Hematopoietic multipotent progenitor cell treated with erythropoietin and hydrocortisone succinate and interleukin-3 and kit ligand, for 6 days (in vitro differentiated cells): ENCODE measurements at places on chromosomes 7 and 10.
A peak's percentile ranks its signal among the peaks of the same experiment; 100 is the strongest.

DNA sequence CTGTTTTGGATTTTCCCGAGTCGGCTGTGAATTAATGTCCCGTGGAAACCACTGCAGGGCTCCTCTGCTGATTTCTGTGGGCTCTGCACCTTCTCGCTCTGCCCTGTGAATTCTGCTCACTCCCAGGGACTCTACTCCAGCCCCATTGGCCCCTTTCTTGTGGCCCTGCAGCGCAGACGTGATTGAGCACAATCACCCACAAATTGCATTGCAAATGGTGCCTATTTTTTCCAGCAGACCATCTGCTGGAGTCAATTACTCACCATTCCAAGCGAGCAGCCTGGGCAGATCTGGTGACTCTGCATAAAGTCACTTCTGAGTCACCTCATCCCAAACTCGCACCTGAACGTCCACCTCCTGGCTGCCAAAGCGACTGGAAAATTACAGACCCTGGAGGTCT is 235.8 kb downstream of the PAXIP1 start:
- no peak for DNase-seq

GRCh38 chr7:2478399-2478785 is 2.2 kb upstream of the GRIFIN start:
- DNase-seq: peak; percentile 54

- DNase-seq: no peak
Measured at GRCh38 chr7:31006857-31007256, 43.1 kb downstream of the GHRHR start.

DNA sequence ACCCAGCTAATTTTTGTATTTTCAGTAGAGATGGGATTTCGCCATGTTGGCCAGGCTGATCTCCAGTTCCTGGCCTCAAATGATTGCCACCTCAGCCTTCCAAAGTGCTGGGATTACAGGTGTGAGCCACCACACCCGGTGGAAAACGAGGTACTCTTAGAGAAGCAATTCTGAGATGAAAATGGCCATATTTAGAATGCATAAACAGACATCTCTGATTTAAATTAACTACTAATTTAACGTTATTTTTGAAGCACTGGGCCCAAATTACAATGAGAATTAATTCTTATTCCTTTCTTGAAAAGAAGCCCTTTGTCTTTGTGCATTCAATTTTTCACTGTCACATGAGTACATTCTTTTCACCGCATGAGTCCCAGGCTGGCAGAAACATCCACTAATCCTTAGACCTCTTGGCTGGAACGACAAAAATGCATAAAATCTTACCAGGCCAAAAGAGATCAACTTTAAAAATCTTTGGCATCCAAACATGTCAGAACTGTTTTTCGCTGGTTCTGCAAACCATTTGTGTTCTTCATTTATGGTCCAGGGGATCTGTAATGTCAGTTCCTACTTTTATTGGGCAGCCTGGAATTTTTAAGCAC is 60.1 kb upstream of the CAPZA2 start:
- no peak for DNase-seq

- no peak for DNase-seq
Measured at GRCh38 chr10:51251110-51251509, 176.8 kb downstream of the PRKG1 start.

DNA sequence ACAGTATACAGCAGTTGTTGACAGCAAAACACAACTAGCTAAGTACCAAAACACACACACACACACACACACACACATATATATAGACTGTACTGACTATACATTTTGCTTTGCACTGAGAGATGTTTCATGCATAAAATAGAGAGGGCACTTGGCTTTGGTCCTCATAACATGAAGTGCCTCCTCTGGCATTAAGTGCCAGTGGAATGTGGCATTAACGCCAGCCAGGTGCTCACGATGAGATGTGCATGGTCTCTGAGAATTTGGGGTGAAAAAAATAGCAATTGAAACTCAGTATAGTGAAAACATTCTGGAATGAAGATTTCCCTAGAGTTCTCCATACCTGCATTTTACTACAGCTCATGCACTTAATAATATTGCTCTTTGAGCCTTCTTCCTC is 70.0 kb upstream of the INSYN2A start:
- no peak for DNase-seq

GRCh38 chr10:6395606-6396005 is 184.5 kb downstream of the PRKCQ start:
- no peak for DNase-seq

DNA sequence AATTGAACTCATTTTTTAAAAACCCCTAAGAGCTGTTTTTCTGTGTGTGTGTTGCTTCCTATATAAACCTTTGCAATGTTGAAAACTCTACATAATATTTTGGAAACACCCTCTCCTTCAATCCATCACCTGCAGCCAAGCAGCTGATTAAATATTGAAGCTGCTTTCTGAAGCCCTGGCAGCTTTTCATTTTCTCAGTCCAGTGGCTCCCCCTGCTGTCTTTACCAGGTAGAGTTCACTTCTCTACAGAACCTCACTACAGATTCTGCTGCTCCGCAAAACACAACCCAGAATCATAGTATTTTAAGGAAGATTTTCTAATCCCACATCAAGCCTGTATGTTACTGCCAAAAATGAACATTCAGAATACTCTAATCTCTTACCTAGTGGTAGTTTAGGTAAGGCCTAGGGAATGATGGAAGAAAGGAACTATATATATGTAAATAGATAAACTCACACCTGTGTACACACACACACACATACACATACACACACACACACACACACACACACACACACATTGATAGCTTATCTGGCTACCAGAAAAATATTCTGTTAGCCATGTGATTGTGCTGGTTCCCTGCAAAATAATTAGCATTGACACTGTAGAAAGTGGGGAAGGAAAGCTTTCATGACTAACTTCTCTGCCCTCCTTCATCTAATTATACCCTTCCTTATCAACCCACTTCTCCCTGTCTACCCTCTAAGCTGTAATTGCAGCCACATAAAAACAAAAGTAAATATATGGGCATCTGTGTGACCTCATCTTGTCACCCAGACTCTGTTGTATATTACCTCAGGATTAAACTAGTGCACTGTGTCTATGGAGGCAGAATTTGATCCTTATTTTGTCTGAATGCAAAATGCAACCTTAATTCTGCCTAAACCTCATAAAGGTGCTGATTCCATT is 229.5 kb upstream of the FZD1 start:
- DNase-seq: peak; percentile 59

- DNase-seq: no peak
Measured at GRCh38 chr7:28409716-28410627, 2.3 kb upstream of the CREB5 start.

DNA sequence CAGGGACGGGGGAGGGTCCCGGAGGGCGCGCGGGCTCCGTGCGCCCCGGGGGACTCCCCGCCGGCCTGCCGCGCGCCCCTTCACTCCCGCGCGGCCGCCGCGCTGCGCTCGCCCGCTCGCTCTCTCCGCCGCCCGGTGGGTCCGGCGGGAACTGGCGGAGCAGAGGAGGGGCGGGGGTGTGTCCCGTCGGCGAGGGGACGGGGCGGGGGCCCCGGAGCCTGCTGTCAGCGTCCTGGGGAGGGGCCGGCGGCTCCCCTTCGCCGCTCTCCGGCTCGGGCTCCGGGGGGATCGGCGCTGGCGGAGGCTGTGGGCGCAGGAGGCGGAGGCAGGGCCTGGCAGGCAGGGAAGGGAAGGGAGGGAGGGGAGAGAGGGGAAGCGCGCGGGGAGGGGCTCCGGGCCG is at the start of gene SH3PXD2A:
Gene SH3PXD2A, minus strand, starts transcription at position 153 of the 400 bp plus-strand sequence. CDS start 310 bp downstream, outside the sequence.
- DNase-seq: no peak

GRCh38 chr7:25310896-25311295 is 82.6 kb upstream of the NPVF start:
- no peak for DNase-seq

DNA sequence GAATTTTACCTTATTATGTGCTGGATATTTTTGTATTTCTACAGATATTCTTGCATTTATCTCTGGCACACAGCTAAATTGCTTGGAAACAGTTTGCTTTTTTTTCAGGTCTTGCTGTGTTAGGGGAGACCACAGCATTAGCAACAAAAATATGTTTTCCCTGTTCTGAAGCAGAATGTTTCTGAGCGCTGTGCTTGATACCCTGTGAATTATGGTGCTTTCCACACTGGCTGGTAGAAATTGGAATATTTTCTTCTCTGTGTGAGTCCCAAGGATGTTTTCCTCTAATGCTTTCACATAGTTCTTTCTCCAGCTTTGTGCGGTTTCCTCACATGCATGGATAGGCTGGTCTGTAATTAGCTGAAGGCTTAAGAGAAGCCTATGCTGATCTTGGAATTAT is 651.6 kb upstream of the IGFBP3 start:
- DNase-seq: no peak

GRCh38 chr10:119702583-119702982 is 23.3 kb upstream of the INPP5F start:
- DNase-seq: no peak

- DNase-seq: no peak
Measured at GRCh38 chr7:36747280-36748016, 23.2 kb upstream of the AOAH start.

DNA sequence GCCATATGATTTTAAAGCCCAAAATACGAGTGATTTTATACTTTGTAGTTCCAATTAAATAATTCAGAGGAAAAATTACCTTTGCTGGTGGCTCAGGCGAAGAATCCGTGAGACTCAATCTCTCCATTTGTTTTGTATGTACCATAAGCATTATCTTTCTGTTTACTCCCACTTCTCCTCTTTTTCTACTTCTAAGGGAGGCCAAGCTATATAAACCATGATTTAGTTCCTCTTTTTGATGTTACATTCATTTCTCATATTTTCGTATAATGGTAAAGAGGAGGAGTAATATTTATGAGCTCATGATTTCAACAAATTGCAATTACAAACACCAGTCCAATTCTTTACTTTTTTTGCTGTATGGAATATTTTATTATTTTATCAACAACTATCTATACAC is 50.6 kb upstream of the TES start:
- DNase-seq: peak; percentile 15

DNA sequence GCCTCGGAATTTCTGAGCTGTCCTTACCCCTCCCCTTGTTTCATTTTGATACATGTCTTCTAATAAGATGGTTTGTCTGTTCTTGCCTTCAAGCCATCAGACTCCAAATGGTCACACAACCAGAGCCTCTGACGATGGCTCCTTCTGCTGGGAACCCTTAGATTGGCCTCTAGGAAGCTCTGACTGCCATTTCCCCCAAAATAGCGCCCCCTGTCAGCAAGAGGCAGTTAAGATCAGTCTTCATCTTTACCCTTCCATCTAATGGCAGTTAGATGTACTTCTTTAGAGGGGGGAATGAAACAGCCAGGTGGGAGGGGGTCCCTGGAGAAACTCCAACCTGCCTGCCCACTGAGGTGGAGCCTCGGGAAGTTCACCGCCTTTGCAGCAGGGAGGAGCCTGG is 85.8 kb upstream of the GPR22 start:
- DNase-seq: peak; percentile 28

GRCh38 chr10:30368065-30368718 is 19.1 kb upstream of the MTPAP start:
- no peak for DNase-seq

- DNase-seq: no peak
Measured at GRCh38 chr10:88156341-88156740, 292.9 kb downstream of the PTEN start.

DNA sequence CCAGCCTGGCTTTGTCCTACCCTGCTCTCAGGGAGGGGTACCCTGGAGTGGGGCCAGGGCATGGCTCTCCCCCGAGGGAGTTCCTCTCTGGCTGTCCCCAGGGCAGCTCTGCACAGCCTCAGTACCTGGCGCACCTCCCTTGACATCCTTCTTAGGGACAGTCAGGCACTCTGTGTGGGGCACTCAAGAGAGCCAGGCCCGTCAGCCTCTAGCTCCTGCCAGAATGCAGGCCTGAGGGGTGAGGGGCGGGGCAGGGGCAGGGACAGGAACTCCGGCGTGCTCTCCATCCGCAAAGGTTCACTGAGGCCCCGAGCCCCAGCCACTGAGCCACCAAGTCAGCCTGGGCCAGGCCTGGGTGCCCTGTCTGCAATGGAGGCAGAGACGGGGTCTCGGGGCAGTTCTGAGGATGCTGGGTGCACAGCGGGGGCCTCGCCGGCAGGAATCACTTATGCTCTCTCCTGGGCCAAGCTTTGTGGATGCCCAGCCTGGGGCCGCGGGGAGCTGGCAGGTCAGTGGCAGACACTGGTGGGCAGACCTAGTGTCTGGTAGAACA is 10.1 kb downstream of the LIMK1 start:
- peak; percentile 14 for DNase-seq

GRCh38 chr7:149527414-149527813 is 29.8 kb upstream of the ZNF746 start:
- DNase-seq: no peak

- peak; percentile 27 for DNase-seq
Measured at GRCh38 chr7:116500078-116500853, 728 bp downstream of the CAV2 start.

- DNase-seq: no peak
Measured at GRCh38 chr7:464454-465401, 54.9 kb downstream of the PDGFA start.

GRCh38 chr10:27153845-27154193 is 365 bp downstream of the YME1L1 start:
- peak; percentile 61 for DNase-seq

DNA sequence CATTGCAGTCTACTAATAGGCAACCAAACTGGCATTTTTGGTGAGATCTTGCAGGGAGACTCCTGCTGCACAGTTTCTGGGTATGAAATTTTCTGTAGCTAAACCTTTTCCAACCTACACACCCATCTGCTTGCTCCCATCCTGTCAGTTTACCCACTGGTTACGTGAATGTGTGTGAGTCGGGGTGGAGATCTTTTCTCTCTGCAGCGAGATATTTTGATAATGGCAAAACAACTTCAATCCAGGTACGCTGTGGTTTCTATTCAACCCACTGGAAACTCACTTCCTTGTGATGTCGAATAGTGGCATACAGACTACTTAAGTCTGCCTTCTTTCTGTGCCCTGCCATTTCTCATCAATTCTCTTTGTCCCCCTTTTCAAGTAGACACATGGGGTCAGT is 4.5 kb downstream of the PLEKHA1 start:
- DNase-seq: no peak

DNA sequence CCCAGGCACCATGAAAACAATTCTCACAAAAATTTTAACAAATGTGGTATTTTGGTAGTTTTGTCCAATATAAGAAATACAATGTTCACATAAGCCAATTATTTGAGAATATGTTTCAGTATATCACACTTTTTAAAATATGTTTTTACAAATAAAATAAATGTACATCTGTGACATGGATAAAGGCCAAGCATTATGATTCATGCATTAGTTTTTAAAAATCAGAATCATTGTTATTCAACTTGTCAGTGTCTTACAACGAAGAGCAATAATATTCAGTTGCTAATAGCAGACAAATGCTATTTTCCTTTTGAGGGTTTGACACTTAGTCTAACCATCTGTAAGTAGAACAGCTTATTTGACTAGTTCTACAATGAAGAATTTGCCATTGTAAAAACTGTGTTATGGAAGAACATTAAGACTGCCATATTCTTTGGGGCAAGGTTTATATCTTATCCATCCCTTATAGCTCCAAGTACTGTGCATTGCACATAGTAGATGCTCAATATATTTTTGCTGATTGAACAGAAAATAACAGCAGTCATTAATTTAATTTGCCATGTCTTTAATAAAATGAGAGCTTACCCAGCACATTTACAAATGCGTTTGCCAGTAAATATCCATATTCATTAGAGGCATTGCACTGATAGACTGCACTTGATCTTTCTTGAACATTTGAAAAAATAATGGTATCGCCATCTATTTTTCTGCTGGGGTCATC is 67.4 kb upstream of the LAMB4 start:
- DNase-seq: no peak
